ENCODE measurements at places on chromosomes 6 and 20. TPM values are rescaled to one million over a fixed set of nuclear protein-coding genes. Genes with fewer than 3 reads are reported as not detected.

DNA sequence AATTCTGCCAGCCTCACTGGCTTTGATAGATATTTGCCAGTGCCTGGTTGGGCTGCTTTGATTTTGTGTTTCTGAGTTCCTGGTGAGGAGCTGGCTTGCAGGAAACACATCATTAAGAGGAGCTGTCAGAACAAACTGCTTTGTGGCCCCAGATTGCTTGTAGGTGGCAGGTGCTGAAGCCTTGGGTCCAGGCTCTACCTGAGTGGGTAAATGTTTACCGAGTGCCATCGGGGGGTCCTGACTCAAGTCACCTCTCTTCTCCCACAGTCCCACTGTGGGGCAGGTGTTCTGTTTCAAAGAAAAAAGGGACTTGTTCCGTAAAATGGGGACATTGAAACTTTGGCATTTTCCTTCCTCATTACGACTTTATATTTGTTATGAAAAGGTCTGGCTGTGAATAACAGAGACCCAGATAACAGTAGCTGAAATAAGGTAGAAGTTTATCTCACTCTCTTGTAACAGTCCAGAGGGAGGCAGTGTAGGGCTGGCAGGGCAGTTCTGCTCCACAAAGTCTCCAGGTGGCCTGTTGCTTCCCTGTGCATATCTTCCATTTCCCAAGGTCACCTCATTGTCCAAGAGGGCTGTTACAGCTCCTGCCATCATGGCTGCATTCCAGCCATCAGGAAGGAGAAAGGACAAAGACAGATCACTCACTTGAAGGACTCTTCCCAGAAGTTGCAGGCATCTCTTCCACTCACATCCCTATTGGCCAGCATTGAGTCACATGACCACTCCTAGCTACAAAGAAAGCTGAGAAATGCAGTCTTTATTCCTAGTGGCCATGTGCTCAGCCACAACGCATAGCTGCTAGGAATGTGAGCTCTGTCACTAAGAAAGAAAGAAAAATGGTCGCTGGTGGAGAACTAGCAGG, 149.9 kb upstream of the KCNG1 start:
- no peak for DNase-seq
- H3K27ac ChIP-seq = no peak overlapping the region
- H3K36me3 ChIP-seq = no peaks in the 10 kb centered on the region
- H3K4me1 ChIP-seq = peaks cover 4% of the 10 kb centered on the region
- H3K4me3 ChIP-seq = no peak overlapping the region

- no peak for DNase-seq
- no peak overlapping the region for H3K27ac ChIP-seq
- H3K27me3 ChIP-seq = no peaks in the 10 kb centered on the region
- no peaks in the 10 kb centered on the region for H3K4me1 ChIP-seq
- no peak overlapping the region for H3K4me3 ChIP-seq
- H3K36me3 ChIP-seq = no peaks in the 10 kb centered on the region
Measured at GRCh38 chr6:106530502-106530901, 98.8 kb downstream of the RTN4IP1 start.

DNA sequence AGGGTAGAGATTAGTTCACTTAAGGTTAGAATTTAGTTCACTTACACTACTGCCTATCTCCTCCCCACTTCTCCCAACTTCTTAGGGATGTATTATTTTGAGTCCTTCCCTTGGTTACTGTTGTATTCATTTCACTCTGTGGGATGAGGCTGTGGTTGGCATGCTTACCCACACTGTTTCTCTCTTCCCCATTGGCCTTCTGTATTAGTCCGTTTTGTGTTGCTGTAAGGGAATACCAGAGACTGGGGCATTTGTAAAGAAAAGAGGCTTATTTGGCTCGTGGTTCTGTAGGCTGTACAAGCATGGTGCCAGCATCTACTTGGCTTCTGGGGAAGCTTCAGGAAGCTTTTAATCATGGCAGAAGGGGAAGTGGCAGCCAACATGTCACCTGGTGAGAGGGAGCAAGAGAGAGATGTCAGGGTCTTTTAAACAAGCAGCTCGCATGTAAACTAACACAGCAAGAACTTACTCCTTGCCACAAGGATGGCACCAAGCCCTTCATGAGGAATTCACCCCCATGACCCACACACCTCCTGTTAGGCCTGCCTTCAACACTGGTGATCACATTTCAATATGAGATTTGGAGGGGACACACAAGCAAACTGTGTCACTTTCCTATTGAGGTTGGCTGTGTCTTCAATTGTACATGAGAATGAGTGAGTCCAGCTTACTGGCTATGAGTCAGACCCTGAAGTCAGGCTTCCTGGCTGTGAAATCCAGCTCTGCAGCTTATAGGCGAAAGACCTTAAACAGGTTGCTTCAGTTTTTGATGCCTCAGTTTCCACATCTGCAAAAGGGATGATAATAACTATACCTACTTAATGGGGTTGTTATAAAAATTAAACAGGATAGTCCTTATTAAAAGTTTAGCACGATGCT, 53.3 kb downstream of the SYNDIG1 start:
- no peak overlapping the region for H3K27ac ChIP-seq
- DNase-seq = no peak

GRCh38 chr20:8020314-8021079, 936 bp upstream of the TMX4 start:
- no peak for DNase-seq
- H3K27ac ChIP-seq = peak overlapping the region; percentile 98
- no peaks in the 10 kb centered on the region for H3K27me3 ChIP-seq
- H3K4me3 ChIP-seq = no peak overlapping the region

DNA sequence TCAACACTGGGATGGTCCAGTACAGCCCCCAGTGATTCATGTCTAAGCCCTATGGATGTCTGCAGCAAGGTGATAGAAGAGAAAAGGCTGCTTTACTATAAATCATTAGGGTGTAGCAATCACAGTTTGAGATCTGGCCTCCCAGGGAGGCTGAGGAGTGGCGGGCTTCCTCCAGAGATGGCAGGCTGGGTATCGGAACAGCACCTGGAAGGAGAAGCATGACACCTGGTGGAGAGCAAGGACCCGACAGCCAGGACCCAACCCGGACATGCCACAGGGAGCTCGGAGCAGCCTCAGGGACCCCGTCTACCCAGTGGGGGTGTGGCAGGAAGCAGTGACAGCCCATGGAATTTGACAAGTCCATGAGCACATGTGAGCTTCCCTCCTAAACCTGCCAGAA, 114.8 kb upstream of the CD93 start:
- DNase-seq = peak; percentile 21
- H3K27ac ChIP-seq = no peak overlapping the region
- H3K36me3 ChIP-seq = no peaks in the 10 kb centered on the region
- no peaks in the 10 kb centered on the region for H3K27me3 ChIP-seq
- peaks cover 9% of the 10 kb centered on the region for H3K4me1 ChIP-seq

DNA sequence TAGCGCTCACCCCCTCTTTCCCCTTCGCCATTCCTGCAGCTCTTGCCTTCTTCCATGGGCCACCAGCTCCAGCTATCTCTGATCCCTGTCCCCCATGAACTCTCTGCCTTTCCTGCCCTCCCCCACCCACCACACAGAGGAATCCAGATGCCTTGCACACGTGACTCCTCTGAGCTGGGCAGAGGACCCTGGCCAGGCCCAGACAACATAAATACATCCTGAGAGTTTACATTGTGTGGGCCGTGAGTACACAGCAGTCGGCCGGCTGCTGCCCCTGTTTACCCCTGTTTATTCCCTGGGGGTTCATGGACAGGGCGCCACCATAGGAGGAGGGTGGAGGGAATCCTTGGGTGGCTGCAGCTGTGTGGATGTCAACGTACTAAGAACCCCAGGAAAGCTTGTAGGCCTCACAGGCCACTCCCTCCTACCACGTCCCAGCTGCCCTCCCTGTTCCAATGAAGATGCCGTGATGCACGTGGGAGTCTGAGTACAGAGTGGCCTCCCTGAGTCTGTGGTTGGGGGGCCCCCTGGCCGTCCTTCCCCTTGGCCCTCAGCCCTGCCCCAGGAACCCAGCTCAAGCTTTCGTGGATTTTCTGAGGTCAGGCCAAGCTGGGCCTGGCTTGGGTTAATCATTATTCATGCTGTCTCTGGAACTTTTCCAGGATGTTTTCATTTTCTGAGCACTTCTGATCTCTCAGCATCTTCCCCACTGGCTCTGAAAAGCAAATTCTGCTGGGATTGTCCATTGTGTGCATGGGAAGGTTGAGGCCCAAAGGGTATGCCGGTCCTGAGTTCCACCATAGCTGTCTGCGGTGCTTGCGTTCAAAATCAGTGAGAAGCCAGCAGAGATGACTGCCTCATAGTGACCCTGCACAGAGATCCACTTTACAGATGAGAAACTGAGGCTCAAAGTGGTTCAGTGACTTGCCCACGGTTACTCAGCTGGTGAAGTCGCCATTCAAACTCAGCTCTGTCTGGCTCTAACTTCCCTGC, 136.3 kb downstream of the MRPL14 start:
- H3K4me3 ChIP-seq = no peak overlapping the region
- peaks cover 6% of the 10 kb centered on the region for H3K4me1 ChIP-seq
- no peaks in the 10 kb centered on the region for H3K36me3 ChIP-seq
- H3K27ac ChIP-seq = peak overlapping the region; percentile 73
- H3K27me3 ChIP-seq = no peaks in the 10 kb centered on the region

The SLC9A8 gene
- 7.8 TPM for total RNA-seq

The GSTA2 gene
- total RNA-seq = 2.7 TPM

The TEAD3 gene
- total RNA-seq = 20.7 TPM

The KIF6 gene
- 7.8 TPM for total RNA-seq
